ENCODE measurements at places on chromosomes 13 and 19.

DNA sequence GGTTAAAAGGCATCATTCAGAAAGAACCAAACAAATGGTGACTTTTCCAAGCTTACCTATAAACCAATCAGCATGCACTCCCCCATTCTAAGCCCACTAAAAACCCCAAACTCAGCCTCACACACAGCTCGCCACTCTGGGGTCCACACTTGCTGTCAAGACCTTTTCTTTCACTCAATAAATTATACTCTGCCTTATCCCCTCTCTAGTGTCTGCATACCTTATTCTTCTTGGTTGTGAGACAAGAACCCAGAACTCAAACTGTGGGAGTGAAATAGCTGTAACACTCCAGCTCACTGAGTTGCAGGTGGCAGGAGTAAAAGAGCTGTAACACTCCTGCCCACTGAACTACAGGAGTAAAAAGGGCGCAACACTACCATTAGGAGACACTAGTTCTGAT is 559.0 kb downstream of the TBC1D4 start:
- DNase-seq: no peak

DNA sequence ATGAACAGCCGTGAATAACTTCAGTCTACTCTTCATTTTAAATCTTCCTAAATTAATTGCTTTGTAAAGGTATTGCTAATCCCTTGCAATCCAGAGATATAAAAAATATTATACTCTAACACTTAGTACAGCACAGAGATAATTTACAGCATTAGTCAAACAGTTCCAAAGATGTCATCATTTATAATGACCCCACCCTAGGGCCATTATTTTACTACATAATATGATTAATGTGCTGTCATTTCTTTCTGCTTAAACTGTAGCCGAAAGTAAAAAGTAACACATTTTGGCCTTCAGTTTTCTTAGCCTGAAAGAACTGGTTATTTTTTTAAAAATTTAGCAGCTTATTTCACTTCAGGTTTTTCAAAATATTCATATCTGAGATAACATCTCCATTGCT is 256.3 kb upstream of the RFC3 start:
- DNase-seq: no peak

DNA sequence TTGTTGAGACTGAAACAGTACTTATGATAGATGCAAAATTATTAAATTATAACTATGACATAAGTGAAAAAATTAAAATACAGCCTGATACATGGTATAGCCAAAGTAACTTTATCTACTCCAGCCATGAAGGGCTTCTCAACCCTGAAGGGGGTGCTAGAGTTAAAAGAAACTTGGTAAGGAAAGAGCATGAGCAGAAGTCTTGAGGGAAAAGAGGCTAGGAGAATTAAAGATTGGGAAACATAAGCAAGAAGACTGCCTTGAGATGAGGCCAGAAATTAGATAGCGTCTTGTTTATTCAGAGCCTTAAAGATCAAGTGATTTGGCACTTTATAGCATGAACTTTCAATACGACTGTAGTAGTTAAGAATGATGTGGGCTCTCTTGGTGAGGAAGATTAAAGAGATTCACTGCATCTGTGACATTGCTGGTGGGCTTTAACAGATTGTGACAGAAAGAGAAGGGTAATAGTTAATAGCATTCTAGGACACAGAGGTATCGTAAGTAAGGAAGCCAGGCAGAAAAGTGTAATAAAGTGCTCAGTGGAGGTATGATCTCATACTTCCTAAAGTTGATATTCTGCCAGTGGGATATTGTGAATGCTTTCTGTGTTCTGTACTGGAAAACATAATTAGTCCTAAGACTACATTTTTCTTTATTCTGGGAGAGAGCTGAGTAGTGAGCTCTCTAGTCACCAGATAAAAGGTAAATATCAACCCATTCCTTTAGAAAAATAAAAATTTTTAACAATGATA is 385.4 kb upstream of the PRR20A start:
- DNase-seq: no peak

DNA sequence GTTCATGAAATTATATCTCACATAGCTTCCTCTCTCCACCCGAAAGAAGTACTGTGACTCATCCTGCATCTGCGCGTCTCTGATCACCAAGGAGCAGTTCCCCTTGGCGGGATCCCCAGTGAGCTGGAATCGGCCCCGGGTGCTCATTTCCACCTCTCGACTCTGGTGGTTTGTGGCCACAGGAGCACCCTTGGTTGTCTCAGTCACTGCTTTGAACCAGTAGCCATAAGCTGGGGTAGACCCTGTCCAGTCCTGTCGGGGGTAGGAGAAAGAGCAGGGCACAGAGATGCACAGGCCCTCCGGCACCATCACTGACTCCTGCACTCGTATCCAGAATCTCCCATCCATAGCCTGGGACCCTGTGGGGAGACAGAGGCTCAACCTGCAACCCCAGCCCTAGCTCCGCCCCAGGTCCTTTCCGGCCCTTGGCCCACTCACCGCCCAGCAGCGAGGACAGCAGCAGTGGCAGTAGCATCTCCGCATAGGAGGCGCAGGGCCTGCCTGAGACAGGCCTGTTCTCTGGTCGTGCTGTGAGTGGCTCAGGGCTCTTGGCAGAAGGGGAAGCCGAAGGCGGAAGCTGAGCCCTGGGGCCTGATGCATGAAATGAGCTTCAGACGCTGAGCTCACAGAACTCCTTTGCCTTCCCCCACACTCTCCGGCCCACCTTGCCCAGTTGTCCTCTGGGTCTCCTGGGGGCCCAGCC is at the start of gene SIGLEC10:
TSS of gene SIGLEC10 (minus strand) at position 536 of the 703 bp plus-strand sequence. CDS start at position 475, 61 bp downstream.
- DNase-seq: no peak

DNA sequence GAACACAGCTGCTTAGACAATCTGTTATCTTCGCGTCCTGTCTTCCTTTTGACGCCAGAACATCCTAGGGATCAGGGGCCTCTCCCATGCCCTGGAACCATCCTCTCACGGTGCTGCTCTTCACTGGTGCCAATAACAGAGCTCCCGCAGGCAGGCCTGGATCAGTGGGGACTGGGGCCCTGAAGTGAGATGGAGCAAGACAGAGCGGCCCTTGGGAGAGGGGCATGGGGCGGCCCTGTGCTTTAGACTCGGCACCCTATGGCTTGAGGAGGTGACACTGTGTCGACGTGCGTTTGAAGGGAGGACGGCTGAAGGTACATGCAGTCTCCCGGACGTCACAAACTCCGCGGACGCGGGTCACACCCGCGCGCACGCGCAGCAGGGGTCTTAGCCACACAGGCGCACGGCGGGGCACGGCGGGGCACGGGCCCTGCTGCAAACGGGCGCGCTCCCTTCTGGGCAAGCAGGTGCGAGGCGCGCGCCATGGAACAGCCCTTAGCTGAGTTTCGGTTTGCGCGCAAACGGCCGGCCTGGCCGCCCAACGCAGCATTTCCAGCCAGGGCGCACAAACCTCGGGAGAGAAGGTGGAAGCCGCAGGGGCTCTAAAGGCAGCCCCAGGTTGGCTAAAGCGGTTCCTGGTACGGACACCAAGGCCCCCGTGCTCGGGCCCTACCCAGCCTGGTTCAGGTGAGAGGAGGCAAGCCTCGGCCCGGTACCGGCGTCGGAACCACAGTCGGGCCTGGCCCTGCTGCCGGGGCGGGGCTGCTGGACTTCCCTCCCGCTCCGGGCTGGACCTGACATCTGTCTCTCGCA is 16.5 kb upstream of the RNF17 start:
- DNase-seq: peak; percentile 5

DNA sequence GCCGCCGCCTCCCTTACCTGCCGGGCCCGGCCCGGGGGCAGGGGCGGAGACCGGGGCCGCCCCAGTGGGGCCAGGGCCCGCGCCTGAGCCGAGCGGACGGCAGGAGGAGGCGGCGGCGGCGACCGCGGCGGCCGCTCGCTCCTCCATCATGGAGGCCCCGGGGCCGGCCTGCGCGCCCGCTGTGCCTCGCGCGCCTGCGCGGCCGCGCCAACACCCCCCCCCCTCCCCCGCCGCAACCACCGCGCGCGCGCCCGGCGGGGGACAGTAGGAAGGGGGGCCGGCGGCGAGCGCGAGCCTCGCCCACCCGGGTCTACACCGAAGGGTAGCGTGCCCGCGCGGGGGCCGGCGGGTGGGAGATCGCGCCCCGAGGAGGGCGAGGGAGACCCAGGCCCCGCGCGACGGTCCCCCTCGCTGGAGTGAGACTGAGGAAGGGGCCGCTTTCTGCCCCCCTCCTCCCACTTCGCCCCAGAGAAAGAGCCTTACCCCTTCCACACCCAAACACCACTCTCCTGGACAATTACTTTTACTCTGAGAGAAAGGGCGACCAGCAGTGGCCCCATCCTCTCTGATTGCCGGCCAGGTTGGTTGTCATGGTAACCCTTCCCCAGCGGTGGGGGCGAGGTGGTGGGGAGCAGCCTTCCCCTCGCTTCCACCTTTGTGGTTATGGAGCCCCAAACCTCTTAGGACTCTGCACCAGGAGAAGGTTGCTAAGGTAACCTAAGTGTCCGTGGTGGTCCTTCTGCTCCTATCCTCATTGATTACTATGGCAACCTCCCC is at the start of gene STRN4:
TSS of gene STRN4 (minus strand) at position 170 of the 777 bp plus-strand sequence. CDS start at position 150, 20 bp downstream.
- peak; percentile 68 for DNase-seq

DNA sequence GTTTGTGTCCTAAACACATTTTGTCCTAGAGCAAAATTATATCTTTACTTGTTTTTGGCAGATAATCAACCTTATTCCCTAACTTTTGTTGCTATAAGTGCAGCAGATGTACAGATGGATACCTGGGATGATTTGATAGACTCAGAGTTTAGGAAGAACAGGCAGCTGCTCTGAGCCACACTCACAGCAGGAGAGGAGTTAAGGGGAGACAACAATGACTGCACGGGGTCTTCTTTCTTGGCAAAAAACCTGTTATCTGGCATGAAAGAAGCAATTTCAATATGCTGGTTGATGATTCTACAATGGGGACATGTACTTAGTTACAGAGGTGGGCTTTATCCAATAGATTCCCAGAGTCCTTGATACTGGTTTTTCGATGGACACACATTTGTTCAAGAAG is 258.9 kb upstream of the PCDH9 start:
- no peak for DNase-seq

GRCh38 chr13:110418944-110419343 is 111.9 kb downstream of the COL4A2 start:
- no peak for DNase-seq

DNA sequence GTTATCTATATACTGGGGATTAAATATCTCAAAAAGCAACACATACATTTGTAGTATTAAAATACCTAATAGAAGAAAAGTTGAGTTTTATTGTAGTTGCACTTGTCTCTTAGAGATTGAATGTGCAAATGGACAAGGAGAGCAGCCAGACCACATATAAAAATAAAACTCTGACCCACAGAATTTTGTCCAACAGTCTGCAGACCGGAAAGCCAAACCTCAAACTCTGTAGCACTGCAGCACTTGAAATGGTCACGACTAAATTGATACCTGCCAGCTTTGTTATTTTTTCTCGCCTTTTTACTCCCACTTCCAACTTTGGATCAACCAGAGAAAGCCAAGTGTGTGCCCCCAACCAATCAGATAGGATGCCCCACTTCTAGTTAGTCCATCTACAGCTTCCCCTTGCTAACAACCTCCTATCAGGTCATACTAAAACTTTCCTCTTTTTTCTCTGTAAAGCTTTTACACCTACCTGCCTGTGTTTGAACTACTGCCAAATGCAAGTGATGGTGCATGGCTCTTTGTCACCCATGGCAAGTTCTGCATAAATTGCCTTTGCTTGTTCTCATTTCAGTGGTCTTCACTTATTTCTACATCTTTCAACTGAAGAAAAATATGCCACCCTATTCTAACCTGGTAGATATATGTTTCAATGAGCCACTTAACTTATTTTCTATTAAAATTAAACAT is 1250.7 kb upstream of the SPRY2 start:
- DNase-seq: no peak

DNA sequence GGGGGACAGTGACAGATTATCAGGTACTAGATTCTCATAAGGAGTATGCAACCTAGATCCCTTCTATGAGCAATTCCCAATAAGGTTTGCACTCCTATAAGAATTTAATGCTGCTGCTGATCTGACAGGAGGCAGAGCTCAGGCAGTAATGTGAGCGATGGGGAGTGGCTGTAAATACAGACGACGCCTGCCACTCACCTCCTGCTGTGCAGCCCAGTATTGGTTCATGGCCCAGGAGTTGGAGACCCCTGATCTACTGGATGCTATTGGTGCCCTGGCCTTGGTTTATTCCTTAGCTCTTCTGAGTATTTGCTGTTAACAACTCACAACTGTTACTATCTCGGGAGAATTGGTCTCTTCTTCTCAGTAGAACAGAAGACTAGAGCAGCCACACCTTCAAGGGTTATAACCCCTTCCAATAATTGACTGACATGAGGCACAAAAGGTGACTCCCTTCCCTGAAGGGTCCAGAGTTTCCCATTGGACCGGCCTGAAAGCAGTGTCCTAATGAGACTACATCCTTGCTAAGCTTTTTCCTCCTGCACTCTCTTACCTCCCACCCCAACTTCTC is 35.0 kb upstream of the RBM26 start:
- no peak for DNase-seq

GRCh38 chr13:77492982-77493381 is 42.5 kb upstream of the SCEL start:
- DNase-seq: no peak

- DNase-seq: no peak
These were observed 3.1 kb upstream of the ABHD17A start for GRCh38 chr19:1888385-1888784.

DNA sequence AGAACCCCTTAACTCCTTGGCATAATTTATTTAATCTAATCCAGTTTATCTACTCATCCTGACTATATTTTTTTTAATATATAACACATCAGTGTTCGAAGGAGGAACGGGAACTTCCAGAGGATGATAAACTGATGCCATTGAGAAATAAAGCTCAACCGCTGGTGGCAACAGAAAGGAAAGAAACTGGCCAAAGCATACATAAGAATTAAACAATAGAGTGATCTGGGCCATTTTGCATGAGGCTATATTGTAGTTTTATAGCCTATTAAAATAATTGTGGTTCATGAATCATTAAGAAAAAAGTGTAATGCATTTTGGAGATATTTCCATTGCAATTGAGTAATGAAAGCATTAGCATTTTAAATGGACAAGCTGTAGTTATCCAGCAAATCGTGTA is 94.2 kb downstream of the FRY start:
- DNase-seq: peak; percentile 53

GRCh38 chr13:50299546-50300249 is 284.5 kb downstream of the KCNRG start:
- no peak for DNase-seq

- no peak for DNase-seq
These were observed 25.0 kb downstream of the ELL start for GRCh38 chr19:18496980-18497256.

- DNase-seq: no peak
These were observed 1.9 kb downstream of the KDM4B start for GRCh38 chr19:4970558-4971423.

GRCh38 chr19:19214159-19214490 is 2.4 kb downstream of the NCAN start:
- no peak for DNase-seq

GRCh38 chr19:18306888-18307260 is 16.0 kb downstream of the LSM4 start:
- no peak for DNase-seq

DNA sequence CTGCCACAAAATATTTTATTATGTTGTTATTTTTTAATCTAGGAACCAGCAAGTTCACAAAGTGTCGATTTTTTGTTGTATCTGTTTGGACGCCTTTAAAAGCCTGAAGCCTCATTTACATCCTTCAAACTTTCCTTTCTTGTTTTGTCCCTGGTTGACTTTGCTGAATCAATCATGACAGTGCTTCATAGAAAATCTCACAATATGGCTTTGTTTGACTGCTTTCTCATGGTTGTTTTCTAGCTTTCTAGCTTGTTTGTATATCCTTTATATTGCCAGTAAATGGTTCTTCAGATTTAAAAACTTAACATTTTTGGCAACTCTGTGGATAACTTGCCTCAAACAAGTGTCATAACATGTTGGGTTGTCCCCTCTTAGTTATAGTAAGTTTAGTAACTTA is 84.1 kb upstream of the ATXN8OS start:
- DNase-seq: no peak

- DNase-seq: no peak
These were observed 3.2 kb downstream of the PLK5 start for GRCh38 chr19:1526979-1527649.
